ENCODE measurements at places on chromosomes 2 and 18.

DNA sequence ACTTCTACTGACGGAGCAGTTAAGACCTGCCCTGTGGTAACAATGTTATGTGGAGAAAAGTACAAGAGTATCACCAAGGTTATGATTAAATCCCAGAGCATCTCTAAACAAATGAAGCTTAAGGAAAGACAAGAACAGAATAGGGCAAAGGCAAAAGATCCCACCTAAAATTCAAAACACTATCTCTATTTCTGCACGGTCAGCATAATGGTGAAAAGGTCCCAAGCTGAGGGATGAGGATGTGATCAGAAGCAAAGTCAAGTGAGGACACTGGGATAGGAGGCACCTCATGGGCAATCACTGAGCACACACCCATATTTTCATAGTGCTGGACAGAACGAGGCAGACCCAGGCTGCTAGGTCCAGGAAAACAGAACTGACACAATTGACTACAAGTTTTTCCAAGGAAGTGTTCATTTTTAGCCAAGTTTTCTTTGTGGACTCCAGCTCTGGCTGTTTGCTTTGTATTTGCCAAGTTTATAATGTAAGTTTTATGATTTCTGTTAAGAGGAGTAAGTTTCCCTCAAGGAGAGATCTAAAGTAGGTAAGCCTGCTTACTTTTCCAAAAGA, 77.8 kb downstream of the NCKAP5 start:
- no peak for DNase-seq

DNA sequence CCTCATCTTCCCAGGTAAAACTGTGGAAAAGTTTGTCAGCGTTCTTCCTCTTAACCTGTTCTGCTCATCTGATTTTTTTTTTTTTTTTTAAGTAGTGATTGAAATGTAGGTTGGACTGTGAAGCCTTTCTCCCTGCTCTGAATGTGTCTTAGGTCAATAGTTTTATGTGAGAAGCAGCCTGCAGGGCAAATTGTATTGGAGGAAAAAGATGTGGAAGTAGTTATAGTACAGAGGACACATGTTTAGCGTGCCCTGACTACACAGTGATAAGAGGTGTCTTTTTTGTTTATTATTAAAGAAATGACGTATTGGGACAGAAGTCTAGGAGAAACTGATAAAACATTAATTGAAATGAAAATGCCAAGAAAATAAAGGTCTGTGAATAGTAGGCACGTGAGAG, 1.5 kb downstream of the MTA3 start:
- no peak for DNase-seq

DNA sequence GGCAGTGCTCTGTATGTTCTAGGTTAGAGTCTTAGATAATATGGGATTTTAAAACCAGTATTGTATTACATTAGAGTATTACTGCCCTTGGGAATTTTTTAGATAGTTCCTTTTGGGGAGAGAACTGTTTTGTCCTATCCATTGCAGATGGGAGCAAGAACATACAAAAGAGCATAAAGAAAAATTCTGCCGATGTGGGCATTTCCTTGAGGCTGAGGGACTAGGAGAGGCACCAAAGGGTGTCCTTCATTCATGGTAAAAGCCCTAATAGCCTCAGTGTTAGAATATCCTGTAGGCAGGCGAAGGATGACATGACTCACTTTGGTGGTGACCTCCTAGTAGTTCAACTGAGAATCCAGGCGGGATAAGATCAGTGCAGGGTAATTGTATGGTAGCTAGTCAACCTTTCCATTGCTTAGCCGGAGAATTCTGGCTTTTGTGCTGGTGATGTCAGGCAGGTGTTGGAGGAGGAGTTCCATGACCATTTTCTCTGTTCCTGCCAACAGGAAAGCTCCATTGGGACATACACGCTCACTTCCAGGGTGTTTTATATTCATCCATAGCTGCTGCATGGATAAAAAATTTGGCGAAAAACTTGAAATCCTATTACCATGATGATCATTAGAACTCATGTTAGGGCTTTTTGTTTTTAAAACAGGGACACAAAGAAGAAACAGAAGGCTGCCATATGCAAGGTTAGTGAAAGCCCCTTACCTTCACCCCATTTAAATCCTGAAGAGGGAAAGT, 28.1 kb downstream of the EPAS1 start:
- no peak for DNase-seq

DNA sequence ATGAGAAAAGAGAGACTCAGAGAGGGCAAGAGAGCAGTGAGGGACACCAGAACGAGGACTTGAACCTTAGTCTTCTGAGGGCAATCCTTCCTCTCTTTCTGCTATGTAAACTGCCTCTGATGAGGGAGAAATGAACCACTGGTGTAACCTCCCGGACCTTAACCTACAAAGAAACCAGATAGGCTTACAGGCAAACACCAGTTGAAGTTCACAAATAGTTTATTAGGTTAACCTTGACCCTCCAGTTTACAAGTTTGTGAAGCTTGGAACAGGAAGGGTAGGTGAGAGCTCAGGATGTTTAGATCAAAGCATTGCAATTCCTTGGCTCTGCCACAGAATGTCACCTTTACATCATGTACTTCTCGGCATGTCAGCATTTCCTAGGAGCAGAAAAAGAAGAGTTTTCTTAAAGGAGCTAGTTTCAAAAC, 486.4 kb upstream of the SPRED2 start:
- DNase-seq, result no peak
